ENCODE measurements at places on chromosomes 16 and 17. TPM values are rescaled to one million over a fixed set of nuclear protein-coding genes. Genes with fewer than 3 reads are reported as not detected.

Gene ITGAD
- total RNA-seq, result 0.45 TPM

GRCh38 chr16:78773291-78773702, 673.8 kb downstream of the WWOX start:
- no peak for DNase-seq
- H3K4me1 ChIP-seq, result no peaks in the 10 kb centered on the region
- no peak overlapping the region for H3K4me3 ChIP-seq

Gene LCMT1
- 29.9 TPM for total RNA-seq

DNA sequence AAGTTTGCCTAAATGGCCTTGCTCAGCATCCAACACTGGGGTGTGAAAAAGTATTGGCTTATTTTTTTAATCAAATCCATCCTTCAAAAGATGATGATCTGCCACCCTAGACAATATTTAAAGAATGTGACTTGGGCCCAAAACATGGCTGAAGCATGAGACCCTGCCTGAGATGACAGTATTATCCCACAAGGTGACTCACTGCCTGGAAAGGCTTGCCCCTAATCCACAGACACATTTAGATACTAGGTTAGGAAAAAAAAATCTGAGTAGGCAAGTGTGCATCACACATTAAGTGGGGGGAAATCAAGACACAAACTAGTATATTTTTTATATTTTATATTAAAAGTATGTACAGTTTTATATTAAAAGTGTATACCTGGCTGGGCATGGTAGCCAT, 38.4 kb downstream of the TOM1L2 start:
- no peak for DNase-seq
- peaks cover 13% of the 10 kb centered on the region for H3K4me1 ChIP-seq
- no peaks in the 10 kb centered on the region for H3K27me3 ChIP-seq
- no peak overlapping the region for H3K27ac ChIP-seq

Gene AANAT
- not detected for total RNA-seq

Gene BAIAP3
- 1.2 TPM for total RNA-seq

DNA sequence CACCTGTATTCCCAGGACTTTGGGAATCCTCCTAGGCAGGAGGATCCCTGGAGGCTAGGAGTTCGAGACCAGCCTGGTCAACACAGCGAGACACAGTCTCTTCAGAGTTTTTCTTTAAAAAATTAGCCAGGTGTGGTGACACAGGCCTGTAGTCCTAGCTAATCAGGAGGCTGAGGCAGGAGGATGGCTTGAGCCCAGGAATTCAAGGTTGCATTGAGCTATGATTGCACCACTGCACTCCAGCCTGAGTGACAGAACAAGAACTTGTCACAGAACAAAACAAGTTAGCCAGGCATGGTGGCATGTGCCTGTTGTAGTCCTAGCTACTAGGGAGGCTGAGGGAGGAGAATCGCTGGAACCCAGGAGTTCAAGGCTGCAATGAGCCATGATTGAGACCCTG, 24.8 kb downstream of the ANKRD40 start:
- no peak overlapping the region for H3K4me3 ChIP-seq
- no peaks in the 10 kb centered on the region for H3K27me3 ChIP-seq

Gene POLR2C
- 43.8 TPM for total RNA-seq

Gene TSNAXIP1
- total RNA-seq, result 0.84 TPM

- no peaks in the 10 kb centered on the region for H3K36me3 ChIP-seq
- H3K4me1 ChIP-seq, result no peaks in the 10 kb centered on the region
Observed at GRCh38 chr17:13871261-13871660, 198.0 kb upstream of the COX10 start.

GRCh38 chr17:61175298-61176142, 224.1 kb upstream of the TBX2 start:
- DNase-seq, result no peak
- no peaks in the 10 kb centered on the region for H3K27me3 ChIP-seq
- H3K4me3 ChIP-seq, result no peak overlapping the region
- H3K36me3 ChIP-seq, result no peaks in the 10 kb centered on the region

DNA sequence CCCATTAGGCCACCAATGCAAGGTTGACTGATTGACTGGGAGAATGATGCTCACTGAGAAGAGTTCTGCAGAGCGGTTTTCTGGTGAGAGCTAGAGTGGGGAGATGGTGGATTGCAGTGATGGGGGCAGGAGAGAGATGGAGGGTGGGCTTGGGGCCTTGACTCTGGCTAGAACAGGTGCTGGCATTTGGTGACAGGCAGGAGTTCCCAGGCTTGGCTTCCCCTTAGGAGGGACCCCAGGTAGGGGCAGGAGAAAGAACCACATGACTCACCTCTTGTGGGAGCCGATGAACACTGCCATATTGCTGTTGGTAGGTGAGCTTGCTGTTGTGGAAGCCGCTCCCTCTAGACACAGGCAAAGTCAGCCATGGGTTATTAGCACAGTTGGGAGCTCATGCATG, 8.0 kb downstream of the CD300LB start:
- no peaks in the 10 kb centered on the region for H3K27me3 ChIP-seq
- no peaks in the 10 kb centered on the region for H3K36me3 ChIP-seq
- no peaks in the 10 kb centered on the region for H3K4me1 ChIP-seq
- DNase-seq, result no peak

DNA sequence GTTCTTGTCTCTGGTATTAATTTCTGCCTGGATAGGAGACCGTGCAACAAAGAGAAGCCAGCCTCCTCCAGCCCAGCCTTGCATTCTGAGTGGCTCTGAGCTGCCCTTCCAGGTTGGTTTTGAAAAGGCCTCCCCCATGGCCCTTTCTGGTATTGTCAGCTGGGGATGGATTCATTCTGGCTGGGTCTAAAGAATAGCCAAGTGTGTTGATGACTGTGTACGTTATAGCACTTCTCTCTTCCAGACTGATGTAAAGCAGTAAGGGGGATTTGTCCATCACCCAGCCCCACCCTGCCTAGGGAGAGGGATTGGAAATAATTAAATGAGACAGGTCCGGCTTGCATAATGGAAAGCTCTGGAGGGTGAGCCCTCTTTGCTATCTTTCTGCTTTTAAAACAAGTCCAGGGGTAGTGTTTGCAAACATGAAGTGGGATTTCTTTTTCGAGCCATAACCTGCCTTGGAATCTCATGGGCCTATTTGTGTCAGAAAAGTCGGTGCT, 146.4 kb downstream of the MSI2 start:
- no peak overlapping the region for H3K4me3 ChIP-seq
- H3K36me3 ChIP-seq, result no peaks in the 10 kb centered on the region
- DNase-seq, result no peak
- no peak overlapping the region for H3K27ac ChIP-seq
- H3K4me1 ChIP-seq, result peaks cover 8% of the 10 kb centered on the region
- no peaks in the 10 kb centered on the region for H3K27me3 ChIP-seq

All from aorta (tissue), 5 donors.